ENCODE measurements at places on chromosomes 16 and 17.
A peak's percentile ranks its signal among the peaks of the same experiment; 100 is the strongest.

- DNase-seq: no peak
Observed at GRCh38 chr17:21463779-21464407, 87.7 kb downstream of the KCNJ12 start.

DNA sequence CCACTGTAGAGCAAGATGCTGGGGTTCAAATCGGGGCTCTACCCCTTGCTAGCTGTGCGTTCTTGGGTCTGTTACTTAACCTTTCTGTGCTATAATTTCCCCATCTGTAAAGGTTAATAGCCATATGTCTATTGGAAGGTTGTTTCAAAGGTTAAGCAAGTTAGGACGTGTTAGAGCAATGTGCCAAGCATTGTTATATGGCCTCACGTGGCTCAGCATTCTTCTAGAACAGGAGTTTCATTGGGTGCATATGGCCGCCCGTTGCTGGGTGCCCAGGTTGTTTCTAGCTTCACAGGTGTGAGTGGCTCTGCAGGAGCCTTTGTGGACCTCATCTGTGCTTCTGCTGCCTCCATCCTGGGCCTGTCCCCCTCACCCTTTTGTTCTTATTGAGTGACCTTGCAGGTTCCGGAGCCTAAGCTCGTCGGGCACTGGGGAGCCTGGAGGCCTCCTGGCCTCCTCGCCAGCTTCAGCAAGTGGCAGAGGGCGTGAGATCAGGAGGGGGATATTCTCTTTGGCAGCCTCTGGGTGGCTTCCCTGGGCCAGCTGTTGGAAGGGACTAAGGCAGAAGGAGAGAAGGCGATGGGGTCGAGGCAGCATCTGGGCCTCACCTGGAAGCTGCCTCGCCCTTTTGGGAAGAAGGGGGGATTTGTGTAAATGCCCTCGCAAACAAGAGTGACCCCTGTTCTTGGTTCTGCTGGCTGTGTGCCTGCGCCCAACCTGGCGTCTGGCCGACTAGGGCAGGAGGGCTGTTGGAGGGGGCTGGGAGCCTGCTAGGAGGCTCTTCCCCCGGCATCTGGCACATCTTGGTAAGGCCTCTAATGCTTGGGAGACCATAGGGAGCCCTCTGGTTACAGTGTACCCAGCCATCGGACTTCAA lies 80.2 kb upstream of the CIBAR2 start:
- no peak for DNase-seq

GRCh38 chr16:62794724-62795123 lies 758.5 kb upstream of the CDH8 start:
- no peak for DNase-seq

- DNase-seq: no peak
Observed at GRCh38 chr17:51045621-51046020, 75.0 kb downstream of the SPAG9 start.

GRCh38 chr17:50055055-50055425 lies 870 bp upstream of the ITGA3 start:
- no peak for DNase-seq

GRCh38 chr17:8674344-8675305 lies 44.1 kb upstream of the MYH10 start:
- peak; percentile 57 for DNase-seq

GRCh38 chr17:17556671-17557070 lies 34.8 kb downstream of the PEMT start:
- DNase-seq: no peak

DNA sequence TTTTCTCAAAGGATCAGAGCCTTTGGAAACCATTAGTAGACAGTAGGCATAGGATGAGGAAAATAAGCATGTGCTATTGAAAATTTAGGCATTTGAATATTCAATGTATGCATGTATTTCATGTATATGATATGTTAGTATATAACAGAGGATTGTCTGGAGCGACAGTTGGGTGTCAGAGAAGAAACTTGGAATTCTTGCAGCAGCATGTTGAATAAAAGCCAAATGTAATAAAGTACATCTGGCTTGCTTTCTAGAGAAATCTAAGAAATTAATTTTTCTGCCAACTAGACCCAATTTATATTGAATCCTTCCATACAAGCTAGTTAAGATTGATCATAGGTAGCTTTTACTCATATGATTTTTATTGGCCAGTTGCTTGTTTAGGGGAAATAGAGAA lies 578.8 kb downstream of the CDH11 start:
- DNase-seq: no peak
